Muscle of leg (tissue), 16 donors: ENCODE measurements at places on chromosomes 11 and 22.
A peak's percentile ranks its signal among the peaks of the same experiment; 100 is the strongest.

- no peak for DNase-seq
- H3K36me3 ChIP-seq, result peaks cover 17% of the 10 kb centered on the region
- H3K27me3 ChIP-seq, result no peaks in the 10 kb centered on the region
- H3K4me1 ChIP-seq, result peaks cover 4% of the 10 kb centered on the region
Observed at GRCh38 chr11:19953336-19953735, 206.9 kb downstream of the DBX1 start.

DNA sequence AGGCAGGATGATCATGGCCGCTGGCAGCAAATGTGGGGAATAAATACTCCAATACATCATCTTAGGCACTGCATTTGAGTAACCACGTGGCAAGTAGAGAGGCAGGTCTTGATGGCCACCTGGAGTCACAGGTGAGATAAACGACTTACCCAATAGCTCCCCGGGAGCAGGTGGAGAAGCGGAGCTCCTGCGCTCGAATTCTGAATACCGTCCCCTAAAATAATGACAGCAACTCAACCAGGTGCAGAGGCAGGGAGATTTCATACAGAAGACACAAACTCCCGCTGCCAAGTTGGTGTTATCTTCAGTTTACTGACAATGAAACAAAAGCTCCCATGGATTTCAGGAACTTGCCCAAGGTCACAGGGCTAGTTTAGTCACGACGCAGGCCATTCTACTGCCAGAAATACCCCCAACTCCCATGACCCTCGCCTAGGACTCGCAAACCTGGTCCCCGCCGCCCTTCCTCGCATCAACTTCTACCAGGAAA, 437 bp downstream of the SLC43A3 start:
- no peaks in the 10 kb centered on the region for H3K27me3 ChIP-seq
- peak; percentile 62 for DNase-seq
- peaks cover 43% of the 10 kb centered on the region for H3K4me1 ChIP-seq
- peak overlapping the region; percentile 58 for H3K4me3 ChIP-seq

- H3K4me3 ChIP-seq, result no peak overlapping the region
- no peak overlapping the region for H3K27ac ChIP-seq
- peaks cover 14% of the 10 kb centered on the region for H3K36me3 ChIP-seq
- H3K27me3 ChIP-seq, result peaks cover 6% of the 10 kb centered on the region
Observed at GRCh38 chr22:49828599-49828965, 909 bp upstream of the BRD1 start.

GRCh38 chr22:28833276-28833923, 33.0 kb upstream of the XBP1 start:
- no peaks in the 10 kb centered on the region for H3K27me3 ChIP-seq
- no peak overlapping the region for H3K27ac ChIP-seq
- DNase-seq, result no peak
- no peak overlapping the region for H3K4me3 ChIP-seq
- H3K36me3 ChIP-seq, result peaks cover 3% of the 10 kb centered on the region
- H3K4me1 ChIP-seq, result no peaks in the 10 kb centered on the region

GRCh38 chr11:8178297-8178696, 9.5 kb upstream of the RIC3 start:
- H3K36me3 ChIP-seq, result no peaks in the 10 kb centered on the region
- H3K4me1 ChIP-seq, result no peaks in the 10 kb centered on the region
- H3K4me3 ChIP-seq, result no peak overlapping the region
- H3K27ac ChIP-seq, result no peak overlapping the region
